ENCODE measurements at places on chromosomes 6 and 20.

GRCh38 chr6:7445885-7446461, 56.4 kb downstream of the RIOK1 start:
- DNase-seq, result no peak

DNA sequence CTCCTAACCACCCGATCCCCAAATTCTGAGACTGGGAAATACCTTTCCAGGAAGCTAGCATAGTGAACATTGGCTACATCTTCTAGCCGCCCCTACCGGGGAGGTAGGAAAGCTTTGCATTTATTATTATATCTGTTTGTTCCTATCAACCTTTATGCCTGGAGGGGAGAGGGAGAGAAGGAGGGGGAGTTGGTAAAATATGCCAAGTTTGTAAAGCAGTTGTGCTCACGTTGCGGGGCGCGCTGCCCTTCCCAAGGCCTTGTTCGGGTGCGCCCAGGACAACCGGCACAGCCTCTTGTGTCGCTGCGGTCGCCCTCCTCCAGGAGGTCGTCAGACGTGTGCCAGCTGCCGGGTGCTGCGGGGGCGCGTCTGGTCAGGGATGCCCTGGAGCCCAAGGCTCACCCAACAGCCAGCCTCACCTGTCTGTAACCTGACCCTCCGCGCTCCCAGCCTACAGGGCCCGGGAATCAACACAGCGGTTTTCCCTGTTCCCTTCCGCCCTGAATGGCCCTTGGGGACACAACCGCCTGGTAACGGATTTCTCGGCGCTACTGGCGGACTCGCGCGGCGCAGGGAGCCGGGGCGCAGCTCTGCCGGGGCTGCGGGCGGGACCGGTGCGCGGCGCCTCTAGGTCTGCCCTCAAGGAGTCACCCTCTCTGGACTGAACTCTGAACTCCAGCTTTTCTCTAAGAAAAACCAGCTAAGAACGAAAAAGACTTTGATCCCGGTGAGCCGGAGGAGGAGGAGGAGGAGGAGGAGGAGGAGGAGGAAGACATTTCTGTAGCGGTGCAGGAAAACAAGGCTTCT, 1.1 kb upstream of the OVOL2 start:
- peak; percentile 76 for DNase-seq

DNA sequence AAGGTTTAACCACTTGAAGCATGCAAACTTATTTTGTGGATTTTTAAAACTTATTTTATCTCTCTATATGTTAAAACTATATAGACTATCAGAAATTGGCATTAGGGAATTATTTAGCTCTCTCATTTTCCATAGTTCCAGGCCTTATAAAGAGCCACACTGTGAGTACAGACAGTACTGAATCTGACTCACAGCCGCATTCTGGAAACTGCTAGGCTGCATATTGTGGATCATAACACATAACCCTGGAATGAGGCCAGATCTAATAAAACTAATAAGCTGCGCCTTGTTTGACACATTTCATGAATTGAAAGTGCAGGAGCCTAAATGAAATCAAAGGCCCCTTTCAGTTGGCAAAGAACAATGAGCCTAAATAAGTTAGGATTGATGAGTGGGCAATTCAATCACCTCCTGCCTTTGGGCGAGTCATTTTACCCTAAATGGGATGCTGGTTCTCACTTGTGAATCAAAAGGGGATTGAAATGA, 308.4 kb downstream of the PACRG start:
- DNase-seq, result no peak

GRCh38 chr6:156695742-156696141, 81.4 kb upstream of the ARID1B start:
- DNase-seq, result no peak

DNA sequence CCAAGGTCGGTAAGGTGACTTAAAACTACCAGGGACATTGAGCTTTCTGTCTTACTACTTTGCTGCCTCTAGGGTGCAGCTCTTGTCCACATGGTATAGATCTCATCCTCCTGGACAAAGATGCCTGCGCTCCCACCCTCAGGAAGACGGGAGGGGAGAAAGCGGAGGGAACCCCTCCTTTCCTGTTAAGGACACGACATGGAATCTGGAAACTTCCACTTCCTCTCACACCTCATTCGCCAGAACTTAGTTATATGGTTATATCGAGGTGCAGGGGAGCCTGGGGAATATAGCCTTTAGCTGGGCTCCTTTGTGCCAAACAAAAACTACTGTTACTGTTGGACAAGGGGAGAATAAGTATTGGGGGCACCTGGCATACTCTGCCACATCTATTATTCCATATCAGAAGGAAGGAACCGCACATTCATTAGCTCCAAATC, 224.3 kb upstream of the TSHZ2 start:
- peak; percentile 12 for DNase-seq

- no peak for DNase-seq
Measured at GRCh38 chr6:116797585-116797984, 31.3 kb downstream of the GPRC6A start.

- DNase-seq, result no peak
Measured at GRCh38 chr6:92460133-92460532, 959.2 kb downstream of the EPHA7 start.

DNA sequence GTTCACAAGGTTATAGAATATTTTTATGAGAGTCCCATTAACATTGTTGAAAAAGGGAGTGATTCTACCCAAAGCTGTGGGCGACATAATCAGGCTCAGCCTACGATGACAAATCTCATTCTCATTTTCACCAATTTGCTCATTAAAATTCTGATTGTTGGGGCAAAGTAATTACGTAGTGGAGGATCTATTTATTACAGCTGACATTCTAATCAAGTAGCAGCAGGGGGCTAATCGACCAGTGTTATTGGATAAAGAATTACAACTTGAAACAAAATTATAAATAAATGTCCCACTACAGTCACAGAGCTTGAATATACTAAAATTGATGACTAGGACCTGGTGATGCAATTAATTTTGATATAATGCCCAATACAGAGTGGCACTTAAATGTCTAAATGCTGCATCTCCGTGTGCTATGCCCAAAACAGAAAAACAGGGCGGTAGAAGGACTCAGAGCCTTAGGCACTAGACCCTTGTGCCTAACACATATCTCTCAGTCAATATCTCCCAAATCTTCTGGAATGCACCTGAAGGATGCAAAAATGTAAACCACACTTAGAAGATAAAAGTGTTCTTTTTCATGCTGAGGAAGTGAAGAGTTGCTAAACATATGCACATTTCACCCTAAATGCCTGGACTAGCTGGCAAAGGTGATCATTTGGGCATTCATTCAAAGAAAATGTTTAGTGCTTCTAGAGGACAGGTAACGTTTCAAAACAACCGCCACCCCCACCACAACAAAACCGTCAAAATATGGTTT, 88.3 kb downstream of the CD24 start:
- no peak for DNase-seq

DNA sequence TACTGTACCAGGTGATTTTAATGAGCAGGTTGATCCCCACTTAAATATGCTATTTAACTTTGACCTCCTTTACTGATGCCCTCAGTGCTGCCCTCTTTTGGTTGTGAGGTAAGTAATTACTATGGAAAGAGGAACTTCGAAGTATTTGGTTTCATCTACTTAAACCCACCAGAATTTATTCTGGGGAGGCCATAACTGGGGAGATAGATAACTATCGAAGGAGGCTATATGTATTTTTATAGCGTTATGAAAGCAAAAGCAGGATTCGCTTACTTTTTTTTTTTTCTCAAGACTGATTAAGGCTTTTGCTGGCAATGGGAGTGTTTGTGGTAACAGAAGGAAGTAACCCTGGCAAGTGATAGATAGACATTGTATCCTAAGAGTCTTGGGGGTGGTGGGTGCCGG, 168.9 kb upstream of the CENPW start:
- peak; percentile 14 for DNase-seq

DNA sequence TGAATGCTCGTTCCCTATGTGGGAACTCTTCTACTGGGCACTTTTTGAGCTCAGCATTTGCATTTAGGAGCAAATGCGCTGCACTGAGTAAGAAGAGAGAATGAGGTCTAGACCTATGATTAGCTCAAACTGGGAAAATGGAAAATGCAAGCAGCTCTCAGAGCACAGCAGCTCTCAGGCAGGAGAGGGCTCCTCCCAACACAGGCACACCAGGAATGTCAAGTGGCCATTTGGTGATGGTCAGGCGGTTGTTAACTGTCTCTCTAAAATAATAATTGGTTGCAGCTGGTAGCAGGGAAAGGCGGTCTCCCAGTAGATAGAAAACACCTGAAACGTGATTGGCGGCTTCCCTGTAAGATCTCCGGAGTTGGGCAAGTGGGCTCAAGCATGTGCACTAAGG, 162.0 kb upstream of the ECI2 start:
- no peak for DNase-seq

All from body of pancreas (tissue), 4 donors.